Stimulated activated CD8-positive, alpha-beta memory T cell treated with anti-CD3 and anti-CD28 coated beads, Interleukin-4, amount 100 ng/mL, for 1 hour (primary cell): ENCODE measurements at places on chromosomes 3 and 15.

DNA sequence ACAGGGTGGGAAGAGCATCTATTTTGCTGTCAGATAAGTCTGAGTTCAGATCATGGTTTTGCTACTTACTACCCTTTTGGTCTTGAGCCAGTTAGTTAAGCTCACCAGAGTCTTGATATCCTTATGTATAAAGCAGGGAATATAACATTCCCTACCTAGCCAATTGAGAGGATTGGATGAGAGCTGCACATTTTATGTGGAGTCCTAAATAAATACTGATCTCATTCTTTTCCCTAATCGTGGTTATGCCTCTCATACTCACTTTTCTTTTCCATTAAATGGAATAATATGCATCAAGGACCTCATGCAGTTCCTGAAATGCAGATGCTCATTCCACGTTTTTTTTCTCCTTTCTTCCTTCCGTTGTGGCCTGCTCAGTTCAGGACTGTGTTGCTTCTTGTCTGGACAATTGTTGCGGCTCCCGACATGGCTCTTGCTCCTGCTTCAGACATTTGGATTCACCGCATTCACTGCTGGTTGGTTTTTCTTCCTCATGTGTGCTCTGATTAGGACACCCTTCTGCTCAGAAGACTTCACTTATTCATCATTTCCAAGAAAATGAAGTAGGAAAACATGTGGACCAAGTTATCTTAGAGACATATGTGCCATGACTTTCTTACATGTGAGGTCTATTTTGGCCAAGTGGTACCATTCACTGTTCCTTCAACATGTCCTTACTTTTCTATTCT, 90.2 kb downstream of the NFKBIZ start:
- DNase-seq, result no peak

DNA sequence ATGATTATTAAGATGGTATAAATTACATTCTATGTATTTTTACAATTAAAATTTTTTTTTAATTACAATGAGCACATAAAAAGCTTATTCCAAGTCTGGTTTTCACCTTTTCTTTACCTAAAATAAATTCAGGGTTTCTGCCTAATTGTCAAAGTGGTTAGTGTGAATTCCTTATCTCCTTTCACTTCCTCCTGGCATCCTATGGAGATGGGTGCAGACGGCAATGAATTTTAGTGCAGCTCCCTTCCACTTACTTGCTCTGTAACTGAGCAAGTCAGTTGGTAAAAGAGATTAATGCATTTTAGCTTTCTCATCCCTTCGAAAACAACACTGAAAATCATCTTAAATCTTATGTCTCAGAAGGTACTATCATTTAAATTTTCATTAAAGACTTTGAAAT, 13.1 kb downstream of the HDGFL3 start:
- no peak for DNase-seq

DNA sequence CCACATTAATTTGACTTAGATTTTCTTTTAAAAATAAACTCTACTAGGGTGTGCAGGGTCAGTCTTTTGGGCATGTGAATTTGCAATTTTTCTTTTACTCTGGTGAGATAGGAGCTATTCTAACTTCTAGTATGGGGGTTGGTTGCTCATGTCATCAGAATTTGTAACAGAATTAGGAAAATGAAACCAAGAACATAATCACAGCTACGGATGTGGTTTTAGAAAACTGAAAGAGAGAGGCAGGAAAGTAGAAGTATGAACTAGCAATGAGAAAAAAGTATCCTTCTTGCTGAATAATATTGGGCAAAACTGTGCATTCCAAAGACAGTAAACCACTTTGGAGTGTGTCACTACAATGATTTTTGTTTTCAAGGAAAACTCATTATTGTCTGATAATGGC, 43.3 kb downstream of the ADPGK start:
- DNase-seq, result no peak

DNA sequence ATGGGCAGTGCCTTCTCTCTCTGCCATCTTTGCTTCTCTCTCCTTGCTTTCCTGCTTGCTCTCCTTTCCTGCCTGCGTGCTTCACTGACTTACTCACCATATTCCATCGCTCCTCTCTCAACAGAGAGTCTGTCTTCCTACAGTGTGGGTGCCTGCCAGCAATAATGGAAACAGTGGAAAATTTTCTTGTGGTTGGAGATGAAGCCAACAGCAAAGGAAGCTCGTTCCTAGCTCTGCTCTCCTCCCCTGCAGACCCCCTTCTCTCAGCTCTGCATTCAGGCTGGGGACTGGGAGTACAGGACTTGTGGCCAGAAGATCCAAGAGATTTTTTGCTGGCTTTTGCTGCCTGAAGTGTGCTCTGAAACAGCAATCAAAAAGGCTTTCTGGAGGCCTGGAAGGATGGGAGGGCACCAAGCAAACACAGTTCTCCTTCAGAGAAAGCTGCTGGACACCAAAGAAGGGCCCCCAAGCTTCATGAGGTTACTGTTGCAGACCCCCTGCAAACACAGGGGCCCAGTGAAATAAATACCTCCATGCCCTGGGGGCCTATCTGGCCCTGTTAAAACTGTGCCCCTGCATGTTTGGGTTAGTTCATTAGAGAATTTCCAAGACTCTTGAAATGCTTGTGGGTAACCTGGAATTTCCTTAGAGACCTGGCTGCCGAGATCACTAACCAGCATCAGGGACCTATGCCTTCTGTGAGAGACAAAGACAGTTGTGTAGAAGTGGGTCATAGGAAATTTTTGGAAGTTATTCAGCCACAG, 149.9 kb upstream of the RASGRP1 start:
- no peak for DNase-seq

DNA sequence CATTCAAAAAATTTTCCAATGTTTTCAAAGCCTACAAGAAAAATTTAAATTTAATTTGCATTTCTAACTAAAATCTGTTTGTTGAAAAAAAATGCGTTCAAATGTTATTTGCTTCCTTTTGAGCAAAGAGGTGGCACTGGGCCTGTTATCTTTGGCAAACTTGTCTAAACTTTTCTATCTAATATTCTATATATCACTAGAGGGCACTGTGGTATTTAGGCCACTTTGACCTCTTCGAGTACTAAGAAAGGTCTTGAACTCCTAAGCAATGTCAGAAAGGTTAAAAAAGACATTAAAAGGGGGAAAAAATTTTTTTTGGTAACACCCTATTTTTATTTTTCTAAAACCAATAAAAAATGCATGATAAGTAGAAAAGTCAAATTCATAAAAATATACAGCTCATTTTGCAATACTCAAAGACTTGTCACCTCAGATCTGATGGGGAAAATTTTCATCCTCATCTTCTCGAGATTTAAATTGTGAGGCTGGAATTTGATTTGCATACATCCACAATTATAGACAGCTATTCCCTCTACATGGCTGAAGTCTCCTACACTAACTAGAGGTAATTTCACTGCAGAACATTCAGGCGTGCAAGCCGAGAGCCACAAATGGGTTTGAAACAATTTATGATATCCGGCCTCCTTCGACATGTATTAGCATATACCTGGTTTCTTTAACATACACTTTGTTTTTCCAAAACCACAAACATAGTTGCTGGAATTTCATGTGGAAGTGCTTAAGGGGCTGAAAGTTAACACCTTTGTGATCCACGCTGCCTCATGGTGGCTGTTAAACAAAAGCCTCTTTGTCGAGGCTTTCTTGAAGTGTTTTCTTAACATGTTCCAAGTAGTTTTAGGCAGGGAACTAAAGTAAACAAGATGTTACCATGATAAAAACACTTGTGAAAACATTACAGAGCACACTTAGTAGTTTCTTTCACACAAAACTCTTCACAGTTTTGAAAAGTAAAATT, 576.4 kb downstream of the FOXP1 start:
- no peak for DNase-seq

DNA sequence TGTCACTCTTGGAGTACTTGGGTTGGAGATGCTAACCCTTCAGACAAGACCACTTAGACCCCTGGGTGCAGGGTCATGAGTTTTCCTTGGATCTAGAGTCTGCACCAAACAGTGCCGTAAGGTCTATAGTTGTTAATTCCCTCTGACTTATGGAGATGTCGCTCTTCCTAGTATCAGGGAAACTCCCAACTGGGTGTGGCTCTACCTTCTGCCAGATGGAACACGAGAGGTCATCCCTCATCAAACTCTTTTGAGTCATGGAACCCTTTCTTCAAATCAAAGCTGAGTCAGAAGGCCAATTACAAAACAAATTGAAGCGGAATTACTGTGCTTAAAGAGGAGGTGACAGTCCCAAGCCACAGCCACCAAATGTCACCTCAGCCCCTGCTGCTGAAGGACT, 514.9 kb upstream of the PROK2 start:
- no peak for DNase-seq

GRCh38 chr3:156598413-156598812, 43.5 kb upstream of the SSR3 start:
- DNase-seq, result no peak

DNA sequence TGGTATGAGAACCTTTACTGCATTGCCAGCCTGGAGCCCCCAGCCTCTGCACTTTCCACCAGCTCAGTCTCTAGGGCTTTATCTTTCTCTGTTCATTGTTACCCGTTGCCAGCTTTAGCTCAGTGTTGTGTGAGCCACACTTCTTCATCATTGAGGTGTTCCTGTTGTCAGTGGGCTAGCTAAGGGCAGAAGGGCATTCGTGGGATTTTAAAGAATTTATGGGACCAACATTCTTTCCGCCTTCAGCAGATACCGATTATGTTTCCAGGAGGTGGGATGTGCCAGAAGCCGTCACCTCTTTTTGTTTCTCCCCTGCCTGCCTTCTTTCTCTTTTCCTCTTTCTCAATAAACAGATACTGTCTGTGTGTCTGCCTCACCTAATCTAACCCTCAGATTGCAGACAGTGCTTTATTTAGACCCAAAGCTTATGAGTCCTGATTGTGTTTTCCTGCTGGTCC, 64.5 kb downstream of the PGPEP1L start:
- DNase-seq, result no peak

DNA sequence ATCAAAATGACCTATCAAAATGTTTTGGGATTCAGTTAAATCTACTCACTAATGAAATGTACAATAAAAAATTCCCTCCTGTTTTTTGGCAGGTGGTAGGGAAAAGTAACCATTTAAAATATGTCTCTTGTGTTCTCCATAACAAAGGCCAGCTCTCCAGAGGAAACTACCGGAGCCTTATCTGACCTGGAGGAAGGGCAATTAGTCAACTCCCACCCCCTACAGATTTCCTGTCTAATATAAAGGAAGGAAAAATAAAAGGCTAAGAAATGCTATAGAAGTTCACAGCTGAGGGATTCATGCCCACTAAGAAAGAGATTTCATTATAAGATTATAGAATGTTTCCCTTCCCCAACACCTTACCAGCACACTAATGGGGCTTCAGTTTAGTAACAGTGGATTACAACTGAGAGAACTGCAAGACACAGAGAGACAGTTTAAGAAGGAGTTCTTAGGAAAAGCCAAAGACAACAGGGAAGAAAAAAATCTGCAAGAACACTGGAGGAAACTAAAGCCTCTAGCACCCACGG, 376.5 kb upstream of the KCNMB2 start:
- DNase-seq, result no peak

- no peak for DNase-seq
Observed at GRCh38 chr15:95559875-95560394, 770.6 kb upstream of the NR2F2 start.

- no peak for DNase-seq
Observed at GRCh38 chr15:29968895-29969561, 113.7 kb upstream of the GOLGA8J start.

DNA sequence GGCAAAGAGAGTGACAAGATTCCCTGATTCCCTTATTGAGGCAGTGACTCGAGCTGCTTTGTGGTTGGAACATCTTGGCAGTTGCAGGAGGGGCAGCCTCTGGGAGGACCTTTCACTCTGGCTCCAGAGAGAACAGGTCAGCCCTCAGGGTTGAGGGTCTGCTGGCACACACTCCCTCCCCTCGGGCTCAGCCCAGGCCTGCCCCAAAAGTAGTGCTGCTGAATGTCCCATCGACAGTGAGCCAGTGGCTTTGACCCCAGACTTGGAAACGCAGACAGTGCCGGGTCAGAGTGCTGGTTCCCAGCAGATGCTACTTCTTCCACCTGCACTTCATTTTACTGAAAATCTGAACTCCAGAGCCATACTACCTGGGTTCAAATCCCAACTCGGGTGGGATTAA, 25.6 kb upstream of the ATP2B2 start:
- DNase-seq, result no peak

DNA sequence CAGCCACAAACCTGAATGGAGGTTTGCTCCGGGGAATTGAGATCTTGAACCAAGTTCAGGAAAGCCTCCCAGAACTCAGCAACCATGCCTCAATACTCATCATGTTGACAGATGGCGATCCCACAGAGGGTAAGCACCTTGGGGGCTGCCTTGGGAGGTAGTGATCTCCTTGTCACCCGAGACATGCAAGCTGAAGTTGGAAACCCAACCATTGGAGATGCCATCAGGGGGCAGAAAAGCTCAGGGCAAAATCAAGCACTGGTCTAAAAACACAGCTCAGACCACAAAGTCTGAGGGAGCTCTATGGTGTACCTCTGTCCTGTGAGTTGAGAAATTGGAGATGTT, 5.8 kb downstream of the ITIH1 start:
- no peak for DNase-seq

DNA sequence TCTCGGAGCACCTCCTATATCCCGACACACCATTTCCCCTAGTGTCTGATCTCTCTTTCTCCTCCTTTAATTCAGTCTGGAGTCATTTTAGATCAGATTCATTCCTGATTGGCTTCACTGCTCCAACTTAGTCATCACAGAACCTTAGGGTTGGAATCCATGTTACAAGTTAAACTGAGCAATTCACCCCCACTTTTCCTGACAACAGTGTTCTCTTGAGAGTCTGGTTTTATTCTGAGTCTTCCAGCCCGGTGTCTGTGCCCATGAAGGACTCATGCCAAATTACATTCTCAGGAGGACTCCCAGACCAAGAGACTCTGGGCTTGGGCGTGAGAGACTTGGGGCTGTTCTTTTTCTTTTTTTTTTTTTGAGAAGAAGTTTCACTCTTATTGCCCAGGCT, 57.5 kb downstream of the LPP start:
- DNase-seq, result no peak

GRCh38 chr15:75720787-75721479, 8.3 kb upstream of the CSPG4 start:
- DNase-seq, result no peak

GRCh38 chr15:79394231-79394630, 37.9 kb upstream of the MINAR1 start:
- no peak for DNase-seq
